NCI-H460 (cell line): ENCODE measurements at places on chromosomes 2 and 18. TPM values are rescaled to one million over a fixed set of nuclear protein-coding genes. Genes with fewer than 3 reads are reported as not detected.

DNA sequence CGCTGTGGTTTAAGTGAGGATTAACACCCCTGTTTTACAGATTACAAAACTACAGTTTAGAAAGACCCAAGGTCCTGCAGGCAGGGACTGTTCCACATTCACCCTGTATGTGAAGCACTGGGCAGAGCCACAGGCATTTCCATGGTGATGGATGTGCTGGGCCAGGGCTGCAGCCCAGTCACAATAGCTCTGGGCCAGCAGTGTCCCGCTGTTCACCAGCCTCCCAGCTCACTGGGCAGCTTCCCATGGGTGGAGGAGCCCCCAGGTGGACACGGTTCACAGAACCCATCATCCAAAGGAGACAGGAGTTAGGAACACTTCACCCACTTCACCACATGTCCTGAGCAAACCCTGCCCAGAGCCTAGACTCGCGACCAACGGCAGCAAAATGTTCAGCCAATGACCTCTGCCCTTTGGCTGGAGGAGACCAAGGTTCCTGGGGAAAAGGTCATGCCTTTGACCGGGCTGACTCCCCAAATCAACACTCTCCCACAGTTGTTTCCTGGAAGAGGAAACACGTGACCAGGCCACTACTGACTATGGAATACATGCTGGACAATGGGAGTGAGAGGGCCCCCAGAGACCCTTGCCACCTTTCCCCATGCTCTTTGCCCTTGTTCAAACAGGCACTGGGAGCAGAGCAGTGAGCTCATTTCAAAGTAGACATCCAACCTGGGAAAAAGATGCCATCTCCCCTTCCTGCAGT is 28.0 kb upstream of the SLC35F6 start:
- DNase-seq, result no peak

GRCh38 chr2:78890935-78891334 is 134.6 kb upstream of the REG3G start:
- DNase-seq, result no peak

DNA sequence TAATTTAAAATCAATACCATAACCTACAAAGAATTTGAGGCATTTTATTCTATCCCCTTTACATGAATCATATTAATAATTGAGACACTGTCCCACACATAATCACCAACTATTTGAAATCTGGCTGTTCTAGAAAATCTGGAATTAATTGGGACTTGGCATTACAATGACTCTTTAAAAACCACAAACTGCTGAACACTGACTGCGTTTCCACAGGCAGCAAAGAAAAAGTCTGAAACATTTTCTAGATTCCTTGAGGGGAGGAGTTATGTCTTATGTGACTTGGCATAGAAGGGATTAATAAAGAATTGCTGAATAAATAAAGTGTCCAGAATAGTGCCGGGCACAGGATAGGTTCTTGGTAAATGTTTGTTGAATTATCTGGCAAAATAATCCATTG is 61.4 kb downstream of the GPR39 start:
- no peak for DNase-seq

- no peak for DNase-seq
Measured at GRCh38 chr2:190864375-190864774, 16.2 kb upstream of the GLS start.

- DNase-seq, result no peak
Measured at GRCh38 chr2:152028182-152028862, 70.5 kb downstream of the CACNB4 start.

DNA sequence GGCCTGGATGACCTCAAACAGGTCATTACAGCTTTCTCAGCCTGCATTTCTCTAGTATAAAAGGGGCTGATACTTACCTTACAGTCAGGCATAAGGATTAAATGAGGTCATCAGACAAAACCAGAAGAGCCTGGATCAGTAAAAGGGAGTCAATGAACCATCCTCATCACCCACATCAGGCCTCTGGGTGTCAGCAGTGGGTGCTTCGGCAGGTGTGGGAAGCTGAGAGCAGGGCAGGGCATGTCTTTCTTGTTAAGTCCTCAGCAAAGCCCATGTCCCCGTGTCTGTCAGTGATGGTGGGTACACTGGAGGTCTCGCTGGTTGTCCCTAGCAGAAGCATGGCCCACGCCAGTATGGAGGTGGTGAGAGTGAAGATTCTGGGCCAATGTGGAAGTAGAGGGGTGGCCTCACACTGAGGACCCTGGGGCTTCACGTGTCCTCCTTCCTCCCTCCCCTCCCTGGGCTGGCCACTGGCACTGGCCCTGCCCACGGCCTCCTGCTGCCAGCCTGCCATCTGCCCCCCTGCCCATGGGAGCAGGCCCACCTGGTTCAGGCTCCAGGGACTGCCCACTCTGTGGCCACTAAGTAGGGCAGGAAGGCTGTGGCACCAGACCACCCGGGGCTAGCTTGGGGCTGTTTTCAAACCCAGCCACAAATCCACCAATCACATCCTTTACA is 4.4 kb downstream of the ADRA2B start:
- DNase-seq, result no peak

DNA sequence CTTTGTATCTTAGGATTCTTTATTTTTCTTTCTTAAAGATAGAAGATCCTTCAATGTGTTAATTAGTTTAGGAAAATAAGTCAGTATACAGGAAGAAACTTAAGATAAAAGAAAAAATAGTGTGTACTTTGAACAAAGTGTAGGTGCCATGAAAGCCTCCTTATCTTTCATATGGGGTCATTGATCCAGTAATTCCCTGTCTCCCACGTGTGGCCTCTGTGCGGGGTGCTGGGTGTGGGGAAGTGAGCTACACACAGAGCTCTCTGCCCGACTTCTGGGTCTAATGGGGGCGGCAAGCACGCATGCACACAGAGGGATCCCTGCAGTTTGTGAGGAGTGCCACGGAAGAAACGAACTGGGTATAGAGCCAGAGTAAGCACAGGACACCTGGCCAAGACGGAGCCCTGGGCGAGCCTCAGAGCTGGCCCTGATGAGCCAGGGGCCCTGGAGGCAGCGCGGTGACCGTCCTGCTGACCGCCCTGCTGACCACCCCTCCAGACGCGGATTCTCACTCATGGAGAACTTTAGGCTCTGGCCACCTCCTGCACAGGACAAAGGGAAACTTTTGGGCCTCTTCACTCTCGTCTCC is 253.5 kb downstream of the ACKR3 start:
- no peak for DNase-seq

GRCh38 chr18:52339891-52340371 is at the start of gene DCC:
Gene DCC (plus strand): TSS chr18:52340197. CDS start chr18:52340788, 591 bp downstream.
- peak; percentile 52 for DNase-seq

DNA sequence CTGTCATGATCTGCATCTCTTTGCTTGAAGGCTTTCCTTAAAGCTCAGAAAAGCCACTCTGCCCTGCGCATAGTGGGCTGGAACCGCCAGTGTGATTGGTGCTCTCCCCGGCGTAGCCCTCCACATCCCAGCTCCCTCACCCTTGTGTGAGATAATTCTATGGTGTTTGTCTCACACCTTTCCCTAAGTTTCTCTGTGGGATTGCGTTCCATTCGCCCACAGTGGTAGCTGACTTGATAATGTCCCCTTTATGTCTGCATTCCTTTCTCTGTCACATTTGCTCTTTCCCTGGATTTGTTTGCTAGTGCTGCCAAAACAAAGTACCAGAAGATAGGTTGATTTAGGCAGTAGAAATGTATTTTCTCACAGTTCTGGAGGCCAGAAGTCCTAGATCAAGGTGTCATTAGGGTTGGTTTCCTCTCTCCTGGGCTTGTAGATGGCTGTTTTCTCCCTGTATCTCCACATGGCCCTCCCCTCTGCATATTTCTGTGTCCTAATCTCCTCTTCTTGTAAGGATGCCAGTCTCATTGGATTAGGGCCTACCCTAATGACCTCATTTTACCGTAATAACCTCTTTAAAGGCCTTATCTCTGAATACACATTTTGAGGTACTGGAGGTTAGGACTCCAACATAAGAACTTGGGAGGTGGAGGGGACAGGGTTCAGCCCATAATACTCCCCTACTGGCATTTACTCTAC is 7.4 kb upstream of the TMEM87B start:
- no peak for DNase-seq

DNA sequence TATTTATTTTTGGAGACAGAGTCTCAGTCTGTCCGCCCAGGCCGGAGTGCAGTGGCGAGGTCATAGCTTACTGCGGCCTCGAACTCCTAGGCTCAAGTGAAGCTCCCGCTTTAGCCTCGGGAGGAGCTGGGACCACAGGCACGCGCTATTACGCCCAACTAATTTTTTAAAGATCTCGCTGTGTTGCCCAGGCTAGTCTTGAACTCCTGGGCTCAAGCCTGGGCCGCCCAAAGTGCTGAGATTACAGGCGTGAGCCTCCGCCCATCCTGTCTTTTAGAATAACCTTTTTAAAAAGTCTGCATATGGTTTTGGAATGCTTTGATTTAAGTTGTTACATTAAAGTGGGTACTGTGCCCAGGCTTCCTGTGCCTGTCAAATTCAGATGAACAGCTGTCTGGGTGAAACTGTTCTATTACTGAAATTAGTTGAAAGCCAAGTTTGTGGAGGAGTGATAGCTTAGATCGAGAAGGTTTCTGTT is 944 bp downstream of the RAB3GAP1 start:
- DNase-seq, result no peak

DNA sequence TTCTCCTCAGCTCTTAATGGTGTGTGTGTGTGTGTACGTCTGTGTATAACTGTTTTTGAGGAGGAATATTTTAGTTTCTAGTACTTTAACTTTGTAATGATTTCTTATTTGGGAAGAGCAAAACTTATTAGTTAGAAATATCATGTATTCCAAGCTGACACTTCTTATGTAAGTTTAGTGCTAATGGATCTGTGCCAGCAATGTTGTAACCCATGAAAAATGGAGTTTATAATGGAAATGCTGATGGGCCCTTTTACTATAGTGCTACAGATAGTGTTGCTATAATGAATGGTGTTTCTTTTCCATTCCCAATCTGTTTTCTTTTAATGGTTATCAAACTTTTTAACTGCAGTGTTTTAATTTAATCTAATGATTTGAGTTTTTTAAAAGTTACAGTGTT is 49.8 kb upstream of the OTX1 start:
- DNase-seq, result no peak

GRCh38 chr18:5073026-5073944 is 123.8 kb downstream of the AKAIN1 start:
- peak; percentile 55 for DNase-seq

- no peak for DNase-seq
Measured at GRCh38 chr18:36086186-36086585, 18.8 kb upstream of the RPRD1A start.

DNA sequence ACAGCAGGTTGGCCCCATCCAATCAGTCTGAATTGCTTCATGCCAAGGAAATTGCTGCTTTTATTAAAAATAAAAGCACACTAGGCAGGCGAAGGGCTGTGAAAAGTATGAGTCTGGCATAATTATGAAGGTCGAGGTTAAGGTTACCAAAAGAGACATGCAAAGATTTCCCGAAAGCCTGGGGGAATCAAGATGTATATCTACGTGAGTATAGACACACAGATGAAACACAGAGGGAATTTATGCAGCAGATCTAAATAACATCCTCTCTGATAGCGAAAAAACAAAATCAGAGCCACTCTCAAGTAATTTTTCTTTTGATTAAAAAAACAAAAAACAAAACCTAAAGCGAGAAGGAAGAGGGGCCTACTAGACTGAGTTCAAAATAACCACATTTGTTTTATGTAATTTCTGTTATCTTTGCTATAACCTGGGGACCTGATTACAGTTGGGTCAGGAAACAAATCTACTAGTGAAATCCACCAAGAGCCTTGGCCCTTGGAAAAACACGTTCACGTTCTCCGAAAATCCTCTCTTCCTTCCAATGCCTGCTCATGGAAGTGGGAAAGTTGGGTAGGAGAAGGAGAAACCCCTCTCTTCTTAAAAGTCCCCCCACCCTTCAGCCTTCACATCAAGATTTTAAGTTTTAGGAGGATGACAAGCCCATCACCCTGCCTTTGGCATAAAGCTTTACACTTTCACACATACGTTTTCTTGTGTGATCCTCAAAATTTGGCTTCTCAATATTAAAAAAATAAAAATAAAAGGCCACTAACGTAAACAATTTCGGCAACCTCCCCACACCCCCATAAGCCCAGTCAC is 1.4 kb downstream of the AAK1 start:
- no peak for DNase-seq

GRCh38 chr18:21452276-21452780 is 148.2 kb downstream of the ESCO1 start:
- no peak for DNase-seq

DNA sequence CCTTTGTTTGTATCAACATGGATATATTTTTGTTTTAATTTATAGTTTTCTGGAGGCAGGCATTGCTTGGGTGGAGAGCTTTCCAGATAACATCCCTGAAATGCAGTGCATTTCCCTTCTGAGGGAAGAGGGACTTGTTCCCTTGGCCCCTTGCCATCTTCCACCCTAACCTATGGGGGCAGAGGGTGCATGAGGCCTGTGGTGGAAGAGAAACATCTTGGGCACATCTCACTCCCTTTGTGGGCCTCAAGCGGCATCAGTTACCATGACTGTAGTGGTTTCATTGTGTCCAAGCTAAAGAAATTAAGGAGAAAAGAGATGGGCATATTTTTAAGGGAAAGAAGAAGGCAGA is 5.3 kb upstream of the RPL37A start:
- no peak for DNase-seq

DNA sequence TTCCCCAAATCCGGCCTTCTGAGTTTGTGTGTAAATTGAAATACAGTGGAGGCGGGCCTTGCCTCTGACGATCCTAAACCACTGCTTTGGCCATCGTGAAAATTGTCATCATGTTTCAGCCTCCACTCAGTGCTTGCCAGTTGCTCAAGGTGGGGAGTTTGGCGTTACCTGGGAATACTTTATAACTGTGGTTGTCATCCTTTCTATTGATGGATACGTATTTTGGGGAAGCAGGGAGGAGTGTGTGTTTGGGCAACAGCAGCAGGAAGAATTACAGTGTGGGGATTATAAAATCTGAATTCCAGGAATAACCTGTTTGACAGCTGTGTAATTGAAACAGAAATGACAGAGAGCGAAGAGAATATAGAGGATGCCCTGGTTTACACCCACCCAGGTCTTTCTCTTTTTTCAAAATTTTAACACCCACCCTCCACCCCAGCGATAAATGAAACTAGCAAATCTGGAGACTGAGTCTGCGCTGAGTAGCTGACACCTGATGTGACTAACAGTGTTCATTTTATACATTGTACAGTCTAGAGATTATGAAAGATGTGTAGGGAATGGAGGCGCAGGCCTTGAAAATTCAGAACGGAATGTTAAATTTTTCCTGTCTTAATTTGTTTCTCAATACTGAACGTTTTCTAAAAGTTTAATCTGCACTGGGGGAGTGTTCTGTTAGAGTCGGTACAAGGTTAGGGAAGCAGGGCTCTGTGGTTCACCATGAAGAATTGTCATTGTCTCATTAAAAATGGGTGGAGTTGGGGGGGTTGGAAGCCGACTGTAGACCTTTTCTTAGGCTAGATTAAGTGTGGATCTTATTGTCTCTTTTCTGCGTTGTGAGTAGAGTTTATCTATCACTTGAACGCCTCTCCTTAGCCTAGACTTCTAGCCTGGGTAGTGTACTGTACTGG is 1.6 kb downstream of the MAP4K4 start:
- DNase-seq, result no peak

Gene CFC1
- not detected in 2 replicates for total RNA-seq

Gene MOGAT1
- total RNA-seq, result not detected in 2 replicates

Gene RUFY4
- 0.20 TPM in 1 of 2 replicates, not detected in the other for total RNA-seq

Gene PRSS56
- not detected in 2 replicates for total RNA-seq

Gene ACMSD
- not detected in 2 replicates for total RNA-seq

Gene CHST9
- not detected in 2 replicates for total RNA-seq

Gene ASXL3
- 0.20 and 0.26 TPM in 2 replicates for total RNA-seq

Gene CD8A
- total RNA-seq, result 0.12 and 0.29 TPM in 2 replicates

Gene MAP3K19
- total RNA-seq, result not detected in 2 replicates

Gene UPP2
- not detected in 2 replicates for total RNA-seq

Gene EFR3B
- total RNA-seq, result 6.9 and 7.0 TPM in 2 replicates

Gene CCDC85A
- 0.09 and 0.12 TPM in 2 replicates for total RNA-seq

Gene TNFAIP6
- 0.10 TPM in 1 of 2 replicates, not detected in the other for total RNA-seq

Gene SERPINB13
- not detected in 2 replicates for total RNA-seq
